ENCODE measurements at places on chromosomes 7 and 10.

DNA sequence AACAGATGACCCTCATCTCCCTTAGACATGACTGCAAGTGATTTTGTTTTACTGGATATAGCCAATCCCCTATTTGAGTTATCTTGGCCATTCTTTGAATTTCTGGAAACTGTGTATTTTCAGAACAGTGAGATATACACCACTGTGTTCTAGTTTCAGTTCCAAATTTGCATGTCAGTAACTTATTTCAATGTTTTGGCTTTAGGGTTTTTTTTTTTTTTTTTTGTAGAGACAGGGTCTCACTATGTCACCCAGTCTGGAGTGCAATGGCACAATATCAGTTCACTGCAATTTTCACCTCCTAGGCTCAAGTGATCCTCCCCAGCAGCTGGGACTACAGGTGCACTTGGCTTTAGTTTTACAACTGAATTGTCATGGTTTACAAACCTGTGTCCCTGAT is 67.2 kb downstream of the ATAD1 start:
- DNase-seq = no peak

DNA sequence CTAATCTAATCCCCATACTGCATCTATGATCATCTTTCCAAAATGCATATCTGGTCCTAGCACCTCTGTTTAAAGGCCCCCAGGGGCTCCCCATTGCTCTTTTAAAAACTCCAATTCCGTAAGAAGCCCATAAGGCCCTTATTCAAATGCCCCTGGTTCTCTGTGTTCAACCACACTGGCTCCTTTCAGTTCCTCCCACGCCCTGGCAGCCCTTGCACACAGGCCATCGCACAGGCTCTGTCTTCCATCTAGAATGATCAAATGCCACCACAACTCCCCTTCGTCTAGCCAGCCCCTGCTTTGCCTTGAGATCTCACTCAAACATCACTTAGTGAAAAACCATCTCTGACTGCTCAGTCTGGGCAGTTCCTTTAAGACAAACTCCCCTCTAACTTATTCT is 112.9 kb upstream of the LYZL2 start:
- no peak for DNase-seq

DNA sequence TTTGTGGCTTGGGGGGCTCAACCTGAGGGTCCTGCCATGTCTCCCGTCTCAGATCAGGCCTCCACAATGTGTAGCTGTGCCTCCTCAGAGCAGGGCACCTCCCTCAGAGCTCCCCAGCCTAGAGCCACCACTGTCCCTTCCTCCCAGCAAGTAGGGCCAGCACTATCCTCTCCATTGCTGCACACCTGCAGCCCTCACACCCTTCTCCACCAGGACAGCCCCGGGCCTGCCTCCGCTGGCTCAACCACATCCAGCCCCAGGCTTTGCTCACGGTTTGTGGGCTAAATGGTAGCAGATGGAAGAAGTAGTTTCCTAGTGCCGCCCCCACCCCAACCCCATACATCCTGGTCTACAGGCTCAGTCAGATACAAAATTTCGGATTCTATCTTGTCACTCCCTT is 10.1 kb downstream of the NFKB2 start:
- DNase-seq = no peak

DNA sequence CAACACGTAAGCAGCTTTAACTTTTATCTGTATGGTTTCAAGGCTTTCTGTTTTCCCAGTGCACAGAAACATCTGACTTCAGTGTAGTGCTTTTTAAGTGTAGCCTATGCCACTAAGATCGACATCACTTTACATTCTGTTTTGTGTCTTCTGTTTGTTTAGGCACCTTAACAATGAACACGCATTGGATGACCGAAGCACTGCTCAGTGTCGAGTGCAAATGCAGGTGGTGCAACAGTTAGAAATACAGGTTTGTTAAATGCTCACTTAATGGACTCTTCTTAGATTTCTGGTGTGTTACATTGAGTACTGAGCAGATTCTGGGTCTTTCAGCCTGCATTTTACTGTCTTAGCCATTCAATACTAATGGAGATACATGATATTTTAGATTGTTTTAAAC is 237.4 kb downstream of the FOXP2 start:
- no peak for DNase-seq

DNA sequence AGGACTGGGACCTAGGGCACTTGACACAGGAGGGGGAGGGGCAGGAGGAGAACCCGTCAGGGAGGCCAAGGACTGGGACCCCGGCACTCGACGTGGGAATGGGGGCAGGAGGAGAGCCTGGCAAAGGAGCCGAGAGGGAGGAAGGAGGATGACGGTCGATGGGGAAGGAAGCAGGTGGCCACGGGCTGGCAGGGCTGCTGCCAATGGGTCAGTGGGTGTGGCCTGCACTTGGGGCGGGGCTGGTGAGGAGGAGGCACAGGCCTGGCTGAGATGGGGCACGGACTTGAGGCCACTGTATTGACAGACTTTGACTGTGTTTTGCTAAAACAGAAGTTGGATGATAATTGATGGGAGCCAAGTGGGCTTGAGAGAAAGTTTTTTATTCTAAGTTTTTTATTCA is 68.9 kb downstream of the RBM33 start:
- DNase-seq = no peak

- DNase-seq = no peak
These were observed 395.9 kb downstream of the GRM8 start for GRCh38 chr7:126856691-126857291.

- peak; percentile 61 for DNase-seq
These were observed 35.4 kb downstream of the BNIP3 start for GRCh38 chr10:131946321-131946751.

DNA sequence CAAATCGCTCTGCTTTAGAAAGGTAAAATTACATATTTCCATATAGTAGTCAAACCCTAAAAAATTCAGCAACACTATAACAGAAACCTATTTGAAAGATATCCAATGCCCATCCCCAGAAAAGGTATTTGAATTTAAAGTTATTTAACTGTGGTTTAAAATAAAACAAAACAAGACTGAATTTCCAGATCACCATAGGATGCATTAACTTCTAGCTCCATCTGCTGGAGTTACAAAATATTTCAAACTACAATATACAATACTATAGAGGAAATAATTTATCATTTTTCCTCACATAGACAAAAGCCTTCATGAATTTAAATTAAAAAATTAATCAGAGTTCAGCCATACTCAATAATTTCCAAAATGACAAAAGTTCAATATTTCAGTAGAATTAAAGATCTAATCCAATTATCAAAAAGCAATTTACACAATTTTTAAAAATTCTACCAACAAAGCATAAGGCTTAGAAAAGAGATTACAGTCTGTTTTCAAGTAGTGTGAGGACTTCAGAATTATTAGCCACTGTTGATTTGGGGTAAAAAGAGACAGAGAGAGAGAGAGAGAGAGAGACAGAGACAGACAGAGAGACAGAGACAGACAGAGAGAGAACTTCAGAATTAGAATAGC is 75.9 kb downstream of the LMBR1 start:
- DNase-seq = peak; percentile 16

GRCh38 chr7:27992097-27992496 is 188.5 kb downstream of the JAZF1 start:
- DNase-seq = no peak

DNA sequence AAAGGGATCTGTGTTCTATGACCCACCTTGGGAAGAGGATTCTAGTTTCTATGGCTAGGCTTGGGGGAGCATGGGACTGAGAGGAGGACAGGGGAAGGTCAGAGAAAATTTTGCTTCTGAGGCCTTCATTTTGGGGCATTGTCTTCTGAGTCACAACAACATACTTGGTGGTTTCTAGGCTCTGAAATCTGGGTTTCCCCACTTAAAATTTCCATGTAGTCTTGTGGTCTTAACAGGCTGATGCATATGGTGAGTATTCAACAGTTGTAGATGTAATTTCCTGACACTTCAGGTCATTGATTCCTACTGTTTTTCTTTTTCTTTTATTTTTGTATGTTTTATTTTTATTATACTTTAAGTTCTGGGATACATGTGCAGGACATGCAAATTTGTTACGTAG is 88.5 kb downstream of the ANKRD7 start:
- no peak for DNase-seq

DNA sequence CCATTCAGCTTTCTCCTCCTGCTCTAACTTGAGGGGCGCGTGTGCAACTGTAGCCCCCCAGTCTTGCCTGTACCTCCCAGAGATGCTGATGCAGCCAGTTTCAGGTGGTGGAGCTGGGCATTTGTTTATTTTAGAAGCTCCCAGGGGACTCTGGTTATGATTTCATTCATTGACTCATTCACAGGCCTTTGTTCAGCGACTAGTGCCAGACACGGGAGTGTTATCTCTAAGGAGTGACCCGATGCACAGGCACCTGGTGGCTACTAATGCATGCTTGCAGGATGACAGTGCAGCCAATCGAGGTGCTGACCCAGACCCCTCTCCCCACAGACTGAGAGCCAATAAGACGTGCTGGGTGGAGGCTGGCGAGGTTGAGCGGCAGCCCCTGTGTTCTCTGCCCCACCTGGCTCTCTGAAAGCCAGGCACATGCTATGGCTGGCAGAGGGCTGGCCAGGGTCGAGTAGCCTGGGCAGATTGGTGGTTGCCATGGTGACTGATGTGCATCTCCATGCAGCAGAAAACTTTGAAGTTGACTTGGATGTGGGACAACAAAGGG is 19.7 kb upstream of the SLC18A2 start:
- DNase-seq = peak; percentile 20

- DNase-seq = no peak
These were observed 116.6 kb downstream of the INPP5A start for GRCh38 chr10:132654121-132654571.

DNA sequence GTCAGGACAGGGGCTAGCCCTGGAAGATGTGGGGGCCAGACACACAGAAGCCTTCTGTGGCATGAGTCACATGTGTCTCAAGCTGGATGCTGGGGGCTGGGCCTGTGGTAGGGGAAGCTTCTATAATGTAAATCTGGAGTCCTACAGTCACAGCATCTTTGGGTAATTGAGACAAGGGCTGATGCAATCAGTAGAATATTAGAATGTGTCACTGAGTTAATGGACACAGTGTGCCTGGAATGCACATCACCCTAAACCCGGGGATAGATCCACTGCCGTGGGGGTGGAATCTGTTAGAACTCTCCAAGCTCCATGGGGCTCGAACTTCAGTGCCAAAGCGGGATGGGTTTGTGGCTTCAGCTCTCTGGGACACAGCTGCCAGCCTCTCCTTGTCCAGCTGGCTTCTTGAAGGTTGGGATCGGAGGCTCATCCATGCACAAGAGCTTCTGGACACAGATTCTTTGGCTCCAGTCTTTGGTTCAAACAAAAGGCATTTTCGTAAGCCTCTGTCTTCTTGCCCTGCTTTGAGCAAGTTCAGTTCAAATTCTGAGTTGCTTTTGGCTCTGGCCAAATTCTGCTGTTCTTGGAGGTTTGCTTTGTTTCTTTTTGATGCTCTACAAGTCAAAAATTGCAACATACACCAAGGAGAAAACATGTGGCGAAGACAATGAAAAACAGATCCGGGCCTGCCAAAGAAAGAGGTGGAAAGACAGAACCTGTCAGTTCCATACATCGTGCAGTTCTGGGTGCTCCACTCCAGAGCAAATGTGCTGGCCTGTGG is 194.8 kb upstream of the ZNF32 start:
- peak; percentile 71 for DNase-seq

- DNase-seq = peak; percentile 36
These were observed 17.8 kb downstream of the SCD start for GRCh38 chr10:100364735-100365391.

GRCh38 chr7:131052285-131052904 is 275.3 kb upstream of the MKLN1 start:
- no peak for DNase-seq

DNA sequence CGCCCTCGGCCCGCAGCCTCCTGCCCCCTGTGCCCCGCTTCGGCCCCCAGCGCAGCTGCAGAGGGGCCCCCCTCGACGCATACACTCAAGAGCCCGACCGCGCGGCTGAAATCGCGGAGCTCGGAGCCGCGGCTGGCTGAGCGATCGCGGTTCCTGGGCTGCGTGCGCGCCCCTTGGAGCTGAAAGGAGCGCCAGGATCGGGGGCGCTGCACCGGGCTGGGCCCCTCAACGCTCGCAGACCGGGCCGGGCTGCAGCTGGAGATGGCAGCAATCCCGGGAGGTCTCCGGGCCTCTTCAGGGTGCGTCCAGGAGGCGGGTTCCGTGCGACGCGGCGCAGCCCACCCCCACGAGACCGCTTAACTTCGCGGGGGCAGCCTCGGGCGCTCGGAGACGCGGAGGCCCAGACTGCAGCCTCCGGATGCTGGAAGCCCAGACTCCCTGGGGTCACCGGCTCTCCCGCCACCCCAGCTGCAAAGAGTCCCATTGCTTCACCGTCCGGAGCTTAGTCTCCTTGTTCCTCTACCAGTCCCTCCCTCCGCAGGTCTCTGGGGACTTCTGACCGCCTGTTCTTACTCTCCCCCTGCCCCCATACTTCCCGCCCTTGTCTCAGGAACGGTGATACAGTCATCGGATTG is 73.0 kb upstream of the LRRC4 start:
- peak; percentile 41 for DNase-seq

- no peak for DNase-seq
These were observed 91.6 kb downstream of the KMT2E start for GRCh38 chr7:105105579-105105978.

- DNase-seq = no peak
These were observed 17.6 kb upstream of the CTBP2 start for GRCh38 chr10:125177641-125178640.
